ENCODE measurements at places on chromosomes 2 and 18.

- no peak for DNase-seq
These were observed 2.1 kb downstream of the SLC39A10 start for GRCh38 chr2:195659114-195659513.

- DNase-seq = no peak
These were observed 377.0 kb upstream of the VRK2 start for GRCh38 chr2:57669570-57669969.

GRCh38 chr2:118185210-118186109 is 97.2 kb downstream of the INSIG2 start:
- DNase-seq = peak; percentile 71

DNA sequence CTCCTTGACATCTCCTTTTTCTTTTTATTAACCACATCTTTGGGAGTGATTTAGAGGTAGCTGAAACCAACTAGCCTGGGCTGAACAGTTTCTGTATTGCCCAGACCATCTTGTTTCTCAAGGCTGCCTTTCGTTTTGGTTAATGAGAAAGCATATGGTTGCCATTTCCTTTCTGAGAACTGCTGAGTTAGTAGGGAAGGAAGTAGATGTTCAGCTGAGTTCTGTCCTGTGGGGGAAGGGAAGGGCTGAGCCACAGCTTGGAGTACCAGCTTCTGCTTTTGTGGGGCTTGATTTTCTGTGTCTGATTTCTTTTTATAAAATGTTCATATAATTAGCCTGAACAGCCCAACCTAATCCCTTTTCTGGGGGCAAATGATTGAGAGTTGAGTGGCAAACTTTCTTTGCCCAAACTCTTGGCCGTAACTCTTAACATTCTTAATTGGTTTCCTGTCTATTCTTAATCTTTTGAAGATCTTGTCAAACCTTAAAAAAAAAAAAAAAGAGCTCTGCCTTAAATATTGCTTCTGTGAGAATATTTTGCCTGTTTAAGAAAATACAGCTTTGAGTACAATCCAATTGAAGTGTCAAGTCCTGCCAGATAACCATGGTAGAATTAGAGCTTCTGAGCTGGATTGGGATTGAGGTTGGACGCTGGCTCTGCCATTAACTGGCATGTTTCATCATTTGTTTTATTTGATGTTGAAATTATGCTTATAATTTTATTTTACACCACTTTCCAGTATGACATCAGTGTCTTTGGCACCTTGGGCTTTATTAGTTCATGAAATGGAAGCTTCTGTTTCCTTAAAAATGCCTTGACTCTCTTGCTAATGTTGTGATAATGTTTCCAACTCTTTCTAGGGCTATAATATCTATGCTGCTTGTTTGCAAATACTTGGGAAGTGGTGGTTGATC is 1.9 kb upstream of the NABP1 start:
- DNase-seq = peak; percentile 65

DNA sequence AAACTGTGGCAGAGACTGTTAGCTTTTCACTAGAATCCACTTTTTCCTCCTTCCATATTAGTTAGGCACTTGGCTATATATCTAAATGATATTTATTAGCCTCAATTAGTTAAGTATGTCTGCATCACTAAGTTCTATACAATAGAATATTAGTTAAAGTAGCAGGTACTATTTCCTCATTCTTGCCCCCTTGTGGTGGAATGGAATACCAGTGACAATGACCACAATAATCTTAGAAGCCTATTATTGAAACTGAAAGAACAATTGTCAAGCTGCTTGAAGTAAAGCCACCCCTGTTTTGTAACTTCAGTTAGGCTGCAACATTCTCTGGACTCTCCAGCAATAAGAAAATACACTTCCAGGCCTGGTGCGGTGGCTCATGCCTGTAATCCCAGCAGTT is 476.3 kb upstream of the VWC2L start:
- no peak for DNase-seq

DNA sequence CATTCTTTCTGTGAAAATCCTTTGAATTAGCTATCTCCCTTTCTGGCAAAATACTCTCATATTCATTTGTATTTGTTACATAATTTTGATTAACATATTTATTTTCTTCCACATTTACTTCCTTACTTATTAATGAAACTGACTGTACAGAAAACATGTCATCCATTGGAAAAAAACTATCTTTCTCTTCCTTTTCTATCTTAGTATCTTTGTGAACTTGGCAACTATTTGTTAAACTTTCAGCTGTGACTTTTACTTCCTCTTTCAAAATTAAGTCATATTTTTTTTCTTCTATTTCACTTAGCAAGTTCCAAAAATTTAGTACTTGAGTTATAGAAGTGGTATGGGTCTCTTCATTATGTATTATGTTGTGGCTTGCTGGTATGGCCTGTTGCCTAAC is 2.6 kb downstream of the RAD51AP2 start:
- no peak for DNase-seq
